ENCODE measurements at places on chromosomes 3 and 15.

DNA sequence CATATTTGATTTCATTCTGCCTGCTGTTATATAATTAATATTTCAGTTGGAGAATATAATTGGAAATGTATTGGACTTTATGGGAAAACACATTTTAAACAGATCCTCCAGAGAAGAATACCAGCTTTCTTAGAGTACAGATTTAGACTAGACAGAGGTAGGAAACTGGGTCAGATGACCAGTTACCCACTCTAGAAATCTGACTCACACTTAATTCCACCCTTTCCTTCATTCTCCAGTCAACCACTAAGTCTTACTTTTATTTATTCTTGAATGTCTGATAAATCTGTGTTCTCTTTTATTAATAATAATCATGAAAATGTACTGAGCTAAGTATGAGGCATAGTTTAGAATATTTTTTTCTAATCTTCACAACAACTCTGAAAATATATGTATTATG, 110.7 kb downstream of the LRRC49 start:
- DNase-seq = no peak
- peaks cover 14% of the 10 kb centered on the region for H3K36me3 ChIP-seq
- no peak overlapping the region for H3K27ac ChIP-seq
- H3K4me1 ChIP-seq = no peaks in the 10 kb centered on the region

DNA sequence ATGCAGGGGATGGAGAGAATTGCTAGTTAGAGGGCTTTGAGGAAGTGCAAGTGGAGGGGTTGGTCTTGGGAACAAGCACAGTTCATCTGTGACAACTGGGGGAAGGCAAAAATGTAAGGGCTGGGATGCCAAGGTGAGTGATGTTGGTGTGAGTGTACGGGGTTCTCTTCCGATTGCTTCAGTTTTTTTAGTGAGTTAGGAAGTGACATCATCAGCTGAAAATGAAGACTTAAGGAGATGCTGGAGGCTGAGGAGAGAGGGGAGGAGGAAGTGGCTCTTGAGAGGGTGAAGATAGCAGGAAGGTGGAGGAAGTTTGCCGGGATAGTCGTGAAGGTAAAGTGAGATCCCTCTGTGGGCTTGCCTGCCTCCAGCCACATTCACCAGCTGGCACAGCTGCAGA, 12.7 kb downstream of the TICRR start:
- H3K27me3 ChIP-seq = no peaks in the 10 kb centered on the region
- no peaks in the 10 kb centered on the region for H3K36me3 ChIP-seq
- no peak for DNase-seq
- H3K4me3 ChIP-seq = no peak overlapping the region
- H3K27ac ChIP-seq = no peak overlapping the region

DNA sequence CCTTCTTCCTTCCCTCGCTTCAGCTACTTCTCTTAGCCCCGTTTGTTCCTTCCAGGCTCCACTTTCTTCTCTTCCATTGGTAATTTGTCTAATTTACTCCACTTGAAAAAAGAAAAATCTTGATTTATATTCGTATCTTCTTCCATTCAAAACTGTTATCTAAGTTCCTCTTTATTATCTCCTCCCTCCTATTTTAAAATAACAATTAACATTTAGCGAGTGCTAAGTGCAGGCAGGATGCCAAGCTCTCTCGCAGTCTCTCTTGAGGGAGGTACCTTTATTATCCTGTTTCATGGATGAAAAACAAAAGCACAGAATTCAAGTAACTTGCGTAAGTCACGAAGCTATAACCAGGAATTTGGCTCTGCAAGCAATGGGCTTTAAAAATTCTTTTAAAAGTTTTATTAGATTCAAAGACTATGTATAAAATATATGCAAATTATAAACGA, 418.9 kb upstream of the NAALADL2 start:
- H3K4me1 ChIP-seq = peaks cover 20% of the 10 kb centered on the region
- H3K27ac ChIP-seq = no peak overlapping the region
- H3K4me3 ChIP-seq = peak overlapping the region; percentile 81

GRCh38 chr3:9782770-9783169, 9.5 kb downstream of the TADA3 start:
- H3K27me3 ChIP-seq = no peaks in the 10 kb centered on the region
- H3K4me1 ChIP-seq = no peaks in the 10 kb centered on the region
- H3K27ac ChIP-seq = no peak overlapping the region
- H3K36me3 ChIP-seq = peaks cover 23% of the 10 kb centered on the region
- DNase-seq = no peak

GRCh38 chr3:35120026-35120425, 519.3 kb upstream of the ARPP21 start:
- no peak overlapping the region for H3K27ac ChIP-seq
- no peaks in the 10 kb centered on the region for H3K27me3 ChIP-seq
- DNase-seq = no peak
- H3K4me1 ChIP-seq = no peaks in the 10 kb centered on the region

- H3K4me1 ChIP-seq = peaks cover 7% of the 10 kb centered on the region
- DNase-seq = no peak
- no peak overlapping the region for H3K4me3 ChIP-seq
- no peak overlapping the region for H3K27ac ChIP-seq
- no peaks in the 10 kb centered on the region for H3K36me3 ChIP-seq
These were observed 176.2 kb downstream of the EPHB1 start for GRCh38 chr3:134971306-134971705.

- no peak for DNase-seq
- peaks cover 2% of the 10 kb centered on the region for H3K27me3 ChIP-seq
- H3K4me3 ChIP-seq = no peak overlapping the region
- H3K27ac ChIP-seq = no peak overlapping the region
These were observed 20.4 kb downstream of the STARD5 start for GRCh38 chr15:81303244-81304225.

DNA sequence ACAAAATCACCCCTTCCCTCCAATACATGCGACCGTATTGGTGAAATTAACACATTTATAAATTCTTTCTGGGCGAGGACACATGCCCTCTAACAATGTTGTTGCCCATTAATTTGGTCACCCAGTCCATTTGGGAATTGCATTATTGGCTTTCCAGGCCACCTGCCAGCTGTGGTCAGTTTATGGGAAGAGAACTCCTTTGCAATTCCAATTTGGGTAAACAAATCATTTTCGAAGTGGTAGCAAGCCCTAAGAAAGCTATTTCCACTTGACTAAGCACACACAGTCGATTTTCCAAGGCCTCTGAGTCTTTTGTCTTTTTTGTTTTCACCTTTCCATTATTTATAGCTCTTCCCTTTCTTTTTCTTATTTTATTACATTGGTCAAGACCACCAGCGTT, 362.3 kb upstream of the RGMA start:
- H3K27me3 ChIP-seq = peaks cover 15% of the 10 kb centered on the region
- H3K4me1 ChIP-seq = no peaks in the 10 kb centered on the region
- H3K4me3 ChIP-seq = no peak overlapping the region
- H3K27ac ChIP-seq = no peak overlapping the region

DNA sequence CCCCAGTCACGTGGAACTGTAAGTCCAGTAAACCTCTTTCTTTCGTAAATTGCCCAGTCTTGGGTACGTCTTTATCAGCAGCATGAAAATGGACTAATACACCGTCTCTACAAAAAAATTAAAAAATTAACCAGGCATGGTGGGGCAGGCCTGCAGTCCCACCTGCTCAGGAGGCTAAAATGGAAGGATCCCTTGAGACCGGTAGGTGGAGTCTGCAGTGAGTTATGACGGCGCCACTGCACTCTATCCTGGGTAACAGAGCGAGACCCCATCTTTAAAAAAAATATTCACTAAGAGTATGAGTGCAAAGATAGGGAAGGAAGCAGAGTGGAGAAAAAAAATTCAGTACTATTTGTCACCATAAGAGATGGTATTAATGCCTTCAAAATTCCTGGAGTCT, 25.6 kb downstream of the SEC11A start:
- no peaks in the 10 kb centered on the region for H3K4me1 ChIP-seq
- no peak overlapping the region for H3K27ac ChIP-seq
- H3K36me3 ChIP-seq = peaks cover 19% of the 10 kb centered on the region
- no peak for DNase-seq
- H3K27me3 ChIP-seq = no peaks in the 10 kb centered on the region
- no peak overlapping the region for H3K4me3 ChIP-seq

DNA sequence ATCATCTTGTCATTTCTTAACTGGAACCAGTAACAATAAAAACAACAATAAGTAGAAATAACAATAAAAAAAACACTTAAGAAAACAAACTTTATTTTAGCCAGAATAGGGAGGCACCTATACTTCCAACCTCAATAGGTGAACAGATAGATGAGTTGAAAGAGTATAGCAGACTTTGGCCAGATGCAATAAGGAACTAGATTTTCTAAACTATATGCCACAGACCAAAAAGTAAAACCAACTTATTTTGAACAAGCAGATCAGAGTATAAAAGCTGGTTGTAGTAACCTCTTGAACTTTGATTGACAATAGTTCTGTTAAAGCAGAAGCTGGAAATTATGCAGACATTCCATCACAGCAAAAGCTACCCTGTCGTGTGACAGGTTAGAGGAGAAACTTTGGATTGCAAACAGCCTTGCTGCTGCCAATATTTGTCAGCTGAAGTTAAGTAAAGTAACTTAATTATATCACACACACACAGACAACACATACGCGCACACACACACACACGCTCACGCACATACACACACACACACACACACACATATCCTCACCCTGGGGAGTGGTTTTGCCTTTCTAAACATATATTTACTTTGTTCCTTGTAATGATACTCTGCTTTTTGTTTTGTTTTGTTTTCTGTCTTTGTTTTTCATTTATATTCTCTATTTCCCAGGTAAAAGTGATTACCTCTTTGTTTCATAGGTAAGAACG, 903.6 kb downstream of the VGLL3 start:
- peak overlapping the region; percentile 41 for H3K27ac ChIP-seq
- H3K4me3 ChIP-seq = no peak overlapping the region
- peaks cover 6% of the 10 kb centered on the region for H3K4me1 ChIP-seq
- H3K36me3 ChIP-seq = peaks cover 2% of the 10 kb centered on the region

DNA sequence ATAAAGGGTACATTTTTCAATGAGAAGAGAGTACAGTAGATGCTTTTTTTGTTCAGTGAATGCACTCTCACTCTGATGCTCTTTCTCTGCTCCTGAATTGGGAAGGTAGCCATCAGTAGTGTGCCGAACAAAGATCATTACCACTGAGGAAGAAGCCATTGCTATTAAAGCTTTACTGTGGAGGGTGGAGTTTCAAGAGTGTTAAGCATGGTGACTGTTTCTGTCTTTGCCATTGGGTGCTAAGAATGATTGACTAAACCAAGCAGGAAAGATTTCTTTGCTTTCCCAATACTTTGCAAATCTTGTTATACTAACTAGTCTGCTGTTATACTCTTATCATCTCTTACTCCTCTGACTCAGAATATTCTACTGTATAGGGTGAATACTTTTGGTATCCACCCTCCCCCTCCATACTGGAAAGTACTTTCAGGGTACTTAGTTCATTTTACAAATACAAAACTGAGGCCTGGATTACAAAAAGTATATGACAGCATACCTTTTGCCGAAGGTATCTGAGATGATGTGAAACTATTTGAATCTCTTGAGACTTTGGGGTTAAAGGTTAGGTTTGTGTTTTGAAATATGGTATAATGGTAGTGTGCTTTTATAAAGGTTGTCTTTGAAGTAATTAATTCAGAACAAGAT, 1.7 kb downstream of the RAB11A start:
- peak overlapping the region; percentile 98 for H3K4me3 ChIP-seq
- peaks cover 19% of the 10 kb centered on the region for H3K4me1 ChIP-seq
- H3K36me3 ChIP-seq = peaks cover 4% of the 10 kb centered on the region
- no peak for DNase-seq

GRCh38 chr3:127987309-127987995, 64.8 kb upstream of the SEC61A1 start:
- no peaks in the 10 kb centered on the region for H3K36me3 ChIP-seq
- no peaks in the 10 kb centered on the region for H3K4me1 ChIP-seq
- peaks cover 9% of the 10 kb centered on the region for H3K27me3 ChIP-seq
- H3K4me3 ChIP-seq = no peak overlapping the region
- H3K27ac ChIP-seq = no peak overlapping the region

DNA sequence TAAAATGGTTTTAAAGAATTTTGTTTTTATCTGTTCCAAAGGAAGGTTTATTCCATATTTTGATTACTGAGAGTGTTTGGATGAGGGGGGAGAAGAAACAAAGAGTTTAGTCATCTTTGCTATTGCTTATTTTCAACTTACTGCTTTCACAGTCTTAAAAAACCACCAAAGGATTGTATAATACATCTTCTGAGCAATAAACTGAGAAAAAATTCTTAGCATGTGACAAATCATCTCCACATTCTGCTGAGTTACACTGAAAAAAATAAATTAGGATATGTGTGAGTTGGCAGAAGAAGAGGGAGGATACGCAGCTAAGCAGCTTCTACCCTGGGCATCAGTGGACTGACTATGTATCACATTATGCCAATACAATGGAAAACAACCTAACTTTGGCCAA, 23.2 kb upstream of the ACTC1 start:
- peaks cover 5% of the 10 kb centered on the region for H3K27me3 ChIP-seq
- no peaks in the 10 kb centered on the region for H3K36me3 ChIP-seq
- no peak overlapping the region for H3K27ac ChIP-seq
- no peaks in the 10 kb centered on the region for H3K4me1 ChIP-seq
- DNase-seq = no peak

DNA sequence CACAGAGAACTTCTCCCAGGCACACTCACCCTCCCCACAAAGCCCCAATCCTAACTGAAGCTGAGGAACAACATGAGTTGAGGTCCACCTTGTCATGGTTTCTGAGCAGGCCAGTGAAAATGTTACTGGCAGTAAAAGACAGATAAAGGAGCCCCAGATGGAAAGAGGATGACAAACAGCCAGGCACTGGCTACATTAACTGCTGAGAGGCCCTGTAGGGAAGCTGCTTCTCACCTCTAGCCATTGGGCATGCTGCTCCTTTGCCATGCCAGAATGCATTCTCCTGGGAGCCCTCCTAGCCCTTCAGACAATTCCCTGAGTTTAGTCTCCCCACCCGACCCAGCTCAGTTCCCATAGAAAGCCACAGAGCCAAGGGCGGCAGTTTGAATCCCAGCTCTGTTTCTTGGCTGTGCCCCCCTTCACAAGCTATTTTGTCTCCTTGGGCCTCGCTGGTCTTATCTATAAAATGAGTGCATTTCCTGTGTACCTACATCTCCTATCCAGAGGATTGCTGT, 60.5 kb downstream of the LMCD1 start:
- no peaks in the 10 kb centered on the region for H3K27me3 ChIP-seq
- H3K36me3 ChIP-seq = peaks cover 10% of the 10 kb centered on the region
- no peak overlapping the region for H3K27ac ChIP-seq
- no peak overlapping the region for H3K4me3 ChIP-seq

GRCh38 chr15:40918146-40918798, 10.9 kb upstream of the DLL4 start:
- DNase-seq = no peak
- peaks cover 37% of the 10 kb centered on the region for H3K27me3 ChIP-seq
- no peak overlapping the region for H3K4me3 ChIP-seq
- peaks cover 13% of the 10 kb centered on the region for H3K4me1 ChIP-seq

GRCh38 chr3:39189959-39190269, 2.5 kb downstream of the XIRP1 start:
- H3K36me3 ChIP-seq = no peaks in the 10 kb centered on the region
- no peak overlapping the region for H3K27ac ChIP-seq
- peaks cover 2% of the 10 kb centered on the region for H3K27me3 ChIP-seq
- DNase-seq = peak; percentile 46

GRCh38 chr3:172203522-172204258, 164.3 kb downstream of the FNDC3B start:
- H3K27me3 ChIP-seq = no peaks in the 10 kb centered on the region
- H3K27ac ChIP-seq = peak overlapping the region; percentile 93
- no peak for DNase-seq
- peaks cover 14% of the 10 kb centered on the region for H3K36me3 ChIP-seq

- DNase-seq = no peak
- peaks cover 30% of the 10 kb centered on the region for H3K27me3 ChIP-seq
- H3K36me3 ChIP-seq = no peaks in the 10 kb centered on the region
These were observed 28.1 kb upstream of the CYP11A1 start for GRCh38 chr15:74395319-74396145.

Measured in progenitor cell of endocrine pancreas (in vitro differentiated cells).